B cell (primary cell): ENCODE measurements at places on chromosomes 7 and 10.

DNA sequence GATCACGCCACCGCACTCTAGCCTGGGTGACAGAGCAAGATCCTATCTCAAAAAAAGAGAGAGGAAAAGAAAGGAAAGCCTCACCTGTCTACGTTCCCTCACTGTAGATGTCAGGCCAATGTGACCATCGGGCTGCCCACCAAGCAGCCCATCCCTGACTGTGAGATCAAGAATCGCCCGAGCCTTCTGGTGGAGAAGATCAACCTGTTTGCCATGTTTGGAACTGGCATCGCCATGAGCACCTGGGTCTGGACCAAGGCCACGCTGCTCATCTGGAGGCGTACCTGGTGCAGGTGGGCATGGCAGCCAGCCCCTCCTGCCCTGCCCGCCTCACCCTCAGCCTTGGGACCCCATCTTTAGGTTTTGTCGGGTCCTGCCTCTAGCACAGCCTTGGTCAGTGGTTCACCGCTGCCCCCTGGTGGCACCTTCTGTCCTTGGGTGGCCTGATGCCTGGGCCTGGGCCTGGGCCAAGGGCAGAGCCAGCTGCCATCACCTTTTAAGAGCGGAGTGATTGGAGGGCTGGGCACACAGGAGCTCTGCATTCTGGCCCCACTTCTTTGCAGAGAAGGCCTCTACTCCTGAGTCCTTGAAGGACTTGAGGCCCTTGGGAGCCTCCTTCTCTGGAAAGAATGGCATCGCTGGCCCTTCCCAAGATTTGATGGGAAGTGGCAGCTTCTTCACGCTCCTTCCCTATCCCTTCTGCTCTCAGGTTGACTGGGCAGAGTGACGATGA lies 14.4 kb upstream of the AHCYL2 start:
- peak; percentile 82 for DNase-seq

- no peak for DNase-seq
These were observed 651.0 kb upstream of the STEAP1 start for GRCh38 chr7:89503281-89503680.

DNA sequence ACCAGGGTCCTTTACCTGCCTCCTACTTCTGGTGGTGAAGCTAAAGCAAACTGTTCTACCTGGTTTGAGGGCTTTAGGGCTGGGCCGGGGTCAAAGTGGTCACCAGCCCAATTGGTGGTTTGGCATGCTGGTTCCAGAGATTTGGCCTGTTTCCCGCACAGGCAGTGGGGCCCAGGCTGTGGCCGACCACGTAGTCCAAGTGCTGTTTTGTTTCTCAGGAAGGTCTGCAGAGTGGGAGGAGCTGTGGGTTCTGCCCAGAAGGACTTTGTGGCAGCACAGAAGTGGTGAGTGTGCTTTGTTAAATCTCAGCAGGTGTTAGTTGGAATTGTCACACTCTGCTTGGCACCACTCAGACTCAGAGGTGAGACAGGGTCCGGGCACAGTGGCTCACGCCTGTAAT lies 85.8 kb downstream of the MKX start:
- no peak for DNase-seq

DNA sequence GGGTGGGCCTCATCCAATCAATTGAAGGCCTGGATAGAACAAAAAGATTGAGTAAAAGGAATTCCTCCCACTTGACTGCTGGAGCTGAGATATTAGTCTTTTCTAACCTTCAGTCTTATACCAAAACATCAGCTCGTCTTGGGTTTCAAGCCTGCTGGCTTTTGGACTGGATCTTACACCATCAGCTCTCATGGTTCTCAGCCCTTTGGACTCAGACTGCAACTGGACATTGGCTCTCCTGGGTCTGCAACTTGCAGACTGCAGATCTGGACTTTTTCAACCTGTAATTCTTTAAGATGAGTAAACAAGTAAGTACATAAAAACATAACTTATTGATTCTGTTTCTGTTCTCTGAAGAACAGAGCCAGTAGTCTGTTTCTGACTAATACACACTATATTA lies 73.7 kb downstream of the PPP1R3C start:
- no peak for DNase-seq

GRCh38 chr7:85023066-85023712 lies 163.7 kb downstream of the SEMA3D start:
- DNase-seq: peak; percentile 35

DNA sequence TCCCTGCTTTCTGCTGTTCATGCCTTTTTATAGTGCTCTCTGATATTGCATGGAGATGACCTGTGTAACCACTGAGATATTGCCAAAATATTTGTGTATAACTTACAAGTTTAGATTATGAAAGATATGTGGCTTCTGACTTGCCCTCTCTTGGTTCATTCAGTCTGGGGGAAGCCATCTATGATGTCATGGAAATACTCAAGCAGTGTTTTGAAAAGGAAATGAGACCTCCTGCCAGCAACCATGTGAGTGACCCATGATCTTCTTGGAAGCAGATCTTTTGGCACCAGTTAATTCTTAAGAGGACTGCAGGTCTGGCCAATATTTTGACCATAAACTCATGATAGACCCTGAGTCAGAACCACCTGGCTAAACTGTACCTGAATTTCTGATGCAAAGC lies 183.0 kb downstream of the THSD7A start:
- no peak for DNase-seq

- DNase-seq: peak; percentile 86
These were observed 21.0 kb upstream of the GNA12 start for GRCh38 chr7:2864999-2865670.

- no peak for DNase-seq
These were observed 42.9 kb upstream of the PDZD8 start for GRCh38 chr10:117418121-117418520.

DNA sequence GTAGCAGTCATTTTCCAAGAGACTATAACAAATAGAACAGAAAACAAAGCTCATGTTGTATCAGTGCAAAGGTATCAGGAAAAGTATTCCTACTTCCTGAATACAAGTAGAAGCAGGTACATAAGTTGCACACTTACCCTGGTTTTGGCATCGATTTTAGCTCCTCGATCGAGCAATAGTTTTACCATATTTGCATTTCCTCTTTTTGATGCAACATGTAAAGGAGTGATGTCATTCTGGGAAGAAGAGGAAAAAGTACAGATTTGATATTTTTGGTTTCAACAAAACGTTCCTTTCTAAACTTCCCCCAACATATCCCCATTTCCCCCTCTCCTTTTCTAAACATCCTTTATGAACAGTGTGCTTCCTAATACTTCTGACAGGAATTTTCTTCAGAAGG lies 155.1 kb downstream of the ANK3 start:
- DNase-seq: no peak

GRCh38 chr10:13987446-13987845 lies 343.3 kb downstream of the FRMD4A start:
- no peak for DNase-seq

- no peak for DNase-seq
These were observed 23.6 kb downstream of the BZW2 start for GRCh38 chr7:16669581-16669980.

DNA sequence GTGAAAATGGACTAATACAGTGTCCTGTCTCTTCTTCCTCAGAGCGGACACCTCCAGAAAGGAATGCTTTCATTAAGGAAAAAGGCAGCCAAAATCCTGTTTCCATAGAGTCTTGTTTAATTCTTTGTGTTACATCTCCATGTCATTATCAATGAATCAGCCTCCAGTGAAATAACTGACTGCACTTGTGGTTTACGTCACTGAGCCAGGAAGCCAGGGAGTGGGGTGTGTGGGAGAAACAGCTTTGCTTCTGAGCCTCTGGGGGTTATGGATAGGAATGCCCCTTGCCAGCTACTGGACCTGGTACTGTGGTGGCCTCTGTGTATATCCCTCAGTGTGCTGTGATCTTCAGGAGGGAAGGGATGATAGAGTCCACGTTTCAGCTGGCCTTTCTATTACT lies 416.8 kb downstream of the GALNT17 start:
- DNase-seq: no peak

DNA sequence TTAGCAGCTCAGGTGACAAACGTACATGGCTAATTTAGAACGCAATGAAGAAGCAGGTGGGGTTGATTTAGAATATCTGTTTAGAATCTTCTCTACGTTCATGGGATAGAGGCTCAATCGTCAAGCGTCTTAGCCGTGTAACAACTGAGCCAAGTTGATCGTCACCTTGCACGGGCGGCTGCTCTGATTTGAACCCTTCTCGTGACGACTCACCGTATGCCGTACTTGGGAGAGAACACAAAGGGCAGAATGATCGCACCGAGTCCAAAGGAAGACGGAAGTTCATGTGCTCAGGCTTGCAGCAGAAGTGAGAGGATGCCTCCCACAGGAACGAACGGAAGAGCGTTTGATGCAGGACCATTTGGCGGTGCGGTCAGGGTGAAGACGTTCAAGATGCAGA lies 108.3 kb upstream of the TCERG1L start:
- DNase-seq: no peak

- DNase-seq: no peak
These were observed 126.3 kb downstream of the WDR37 start for GRCh38 chr10:1182280-1183032.

DNA sequence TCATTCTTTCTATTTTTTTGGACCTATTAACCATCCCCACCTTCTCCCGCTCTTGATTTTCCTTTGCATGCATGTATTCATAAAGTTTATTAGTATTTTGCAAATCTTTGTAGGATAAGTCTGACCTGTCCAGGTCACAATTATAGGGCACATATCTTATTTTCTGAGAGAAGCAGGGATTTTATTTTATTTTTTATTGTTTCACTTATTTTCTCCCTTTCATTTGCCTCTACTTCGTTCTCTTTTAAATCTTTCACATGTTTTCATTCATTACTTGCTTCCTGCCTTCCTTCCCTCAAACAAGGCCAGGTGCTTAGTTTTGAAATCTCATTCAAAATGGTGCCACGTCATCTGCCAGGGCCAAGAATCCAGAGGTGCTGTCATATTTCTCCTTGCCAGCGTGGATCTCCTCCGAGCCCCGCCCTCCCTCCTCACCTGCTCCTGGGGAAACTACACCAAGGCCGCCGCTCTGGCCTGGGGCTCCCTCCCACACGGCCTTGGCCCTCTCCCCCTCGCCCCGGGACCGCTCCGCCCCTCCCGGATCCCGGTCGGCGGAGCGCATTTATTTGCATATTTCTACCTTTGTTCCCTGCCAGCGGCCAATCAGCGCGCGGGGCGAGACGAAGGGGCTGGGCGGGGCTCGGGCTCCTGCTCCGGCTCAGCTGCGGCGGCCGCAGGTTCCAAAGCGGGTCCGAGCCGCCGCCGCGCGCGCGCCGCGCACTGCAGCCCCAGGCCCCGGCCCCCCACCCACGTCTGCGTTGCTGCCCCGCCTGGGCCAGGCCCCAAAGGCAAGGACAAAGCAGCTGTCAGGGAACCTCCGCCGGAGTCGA lies at the start of gene TSPAN13:
TSS of gene TSPAN13 (plus strand) at position 654 of the 830 bp plus-strand sequence. CDS start 213 bp downstream, outside the sequence.
- DNase-seq: peak; percentile 87

- DNase-seq: no peak
These were observed 6.6 kb upstream of the ABCC2 start for GRCh38 chr10:99775850-99776249.

DNA sequence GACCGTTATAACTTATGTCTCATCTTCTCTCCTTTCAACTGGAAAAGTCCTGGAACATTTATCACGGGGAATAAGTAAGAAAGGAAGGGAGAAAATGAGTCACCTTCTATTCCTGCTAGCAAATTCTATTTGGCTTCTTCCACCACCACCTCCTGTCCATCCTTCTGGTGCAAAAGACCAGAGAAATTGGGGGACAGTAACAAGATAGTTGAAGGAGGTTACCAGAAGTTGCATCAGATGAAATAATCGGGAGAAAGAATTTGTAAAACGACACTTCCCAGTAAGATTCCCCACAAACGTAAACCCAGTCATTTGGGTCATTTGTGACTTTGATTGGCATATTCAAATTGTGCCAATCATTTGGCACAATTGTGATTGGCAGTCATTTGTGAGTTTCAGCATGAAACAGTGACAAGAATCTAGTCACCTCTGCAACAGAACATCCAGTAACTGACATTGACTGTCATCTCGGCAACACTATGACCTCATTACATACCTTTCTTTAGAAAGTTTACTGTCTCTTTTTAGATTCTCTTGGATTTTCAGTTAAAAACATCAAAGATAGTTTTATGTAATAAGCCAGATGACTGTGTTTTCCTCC lies 51.3 kb upstream of the PIK3CG start:
- DNase-seq: no peak

DNA sequence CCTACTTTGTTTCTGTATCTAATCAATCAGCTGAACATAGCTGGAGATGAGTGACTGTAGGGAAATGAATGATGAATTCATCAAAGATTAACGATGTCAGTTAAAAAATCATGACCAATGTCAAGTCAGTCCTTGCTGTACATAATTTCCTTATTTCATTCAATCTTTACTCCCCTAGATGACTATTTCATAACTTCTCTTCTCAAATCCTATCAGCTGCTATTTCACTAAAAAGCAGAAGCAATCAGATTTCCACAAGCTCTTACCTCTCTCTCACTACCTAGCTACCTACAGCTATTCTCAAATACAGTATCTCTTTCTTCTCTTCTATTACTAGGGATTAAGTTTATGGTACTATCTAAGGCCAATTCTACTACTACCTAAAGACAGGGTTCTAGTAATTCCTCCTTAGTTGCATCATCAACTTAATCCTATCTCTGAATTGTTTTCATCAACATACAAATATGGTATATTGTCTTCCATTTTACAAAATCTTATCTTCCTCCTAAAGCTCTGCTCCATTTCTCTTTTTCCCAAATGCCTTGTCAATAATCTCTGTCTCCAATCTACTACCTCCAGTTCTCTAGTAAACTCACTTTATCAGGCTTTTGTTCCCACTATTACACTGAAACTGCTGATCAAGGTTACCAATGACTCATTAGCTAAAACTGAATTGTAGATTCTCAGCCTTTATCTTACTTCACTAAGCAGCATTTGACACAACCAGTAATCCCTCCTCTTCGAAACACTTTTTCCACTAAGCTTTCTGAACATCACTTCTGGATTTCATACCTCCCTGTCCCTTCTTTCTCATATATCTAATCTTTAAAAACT lies 28.4 kb downstream of the JMJD1C start:
- DNase-seq: peak; percentile 7

DNA sequence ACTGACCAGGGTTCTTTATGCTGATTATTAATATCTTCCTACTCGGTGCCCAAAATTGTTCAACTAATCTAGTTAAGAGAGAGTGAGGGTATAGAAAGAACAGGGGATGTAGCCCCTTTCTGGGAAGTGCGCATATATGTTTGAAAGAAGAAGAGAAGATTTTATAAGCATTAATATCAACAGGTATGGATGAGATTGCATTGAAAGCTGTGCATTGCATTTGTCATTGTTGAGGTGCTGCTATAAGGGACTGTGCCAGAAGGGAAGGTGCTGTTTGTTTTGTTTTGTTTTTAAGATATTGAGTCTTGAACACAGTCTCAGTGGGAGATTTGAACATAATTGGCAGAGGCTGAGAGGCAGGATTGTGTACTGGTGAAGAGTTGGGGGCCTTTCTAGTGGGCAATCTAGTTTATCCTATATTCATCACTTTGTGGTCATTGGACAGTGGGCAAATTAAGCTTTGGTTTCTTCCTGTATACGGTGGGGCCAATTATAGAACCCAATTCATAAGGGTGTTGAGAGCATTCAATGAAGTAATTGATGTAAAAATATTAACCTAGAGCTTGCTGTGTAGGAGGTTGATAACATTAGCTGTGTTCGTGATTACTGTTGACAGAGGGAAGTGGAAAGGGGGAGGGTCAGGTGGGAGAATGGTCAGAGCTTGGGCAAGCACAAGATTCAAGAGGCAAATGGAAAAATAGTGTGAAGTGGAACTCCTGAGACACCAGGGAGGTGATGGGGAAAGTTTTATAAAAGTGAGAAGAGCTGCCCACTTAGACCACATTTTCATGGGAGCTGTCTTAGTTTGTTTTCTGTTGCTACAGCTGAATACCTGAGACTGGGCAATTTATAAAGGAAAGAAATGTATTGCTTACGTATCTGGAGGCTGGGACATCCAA lies 19.9 kb upstream of the PCGF5 start:
- no peak for DNase-seq
